ENCODE measurements at places on chromosomes 4 and X. TPM values are rescaled to one million over a fixed set of nuclear protein-coding genes. Genes with fewer than 3 reads are reported as not detected.

Gene SPINK2
- polyA plus RNA-seq, result not detected

Gene RAB40AL
- 0.37 TPM for polyA plus RNA-seq

Gene HSFX2
- 0.70 TPM for polyA plus RNA-seq

Gene MORF4L2
- 346 TPM for polyA plus RNA-seq

Gene NDST3
- not detected for polyA plus RNA-seq

DNA sequence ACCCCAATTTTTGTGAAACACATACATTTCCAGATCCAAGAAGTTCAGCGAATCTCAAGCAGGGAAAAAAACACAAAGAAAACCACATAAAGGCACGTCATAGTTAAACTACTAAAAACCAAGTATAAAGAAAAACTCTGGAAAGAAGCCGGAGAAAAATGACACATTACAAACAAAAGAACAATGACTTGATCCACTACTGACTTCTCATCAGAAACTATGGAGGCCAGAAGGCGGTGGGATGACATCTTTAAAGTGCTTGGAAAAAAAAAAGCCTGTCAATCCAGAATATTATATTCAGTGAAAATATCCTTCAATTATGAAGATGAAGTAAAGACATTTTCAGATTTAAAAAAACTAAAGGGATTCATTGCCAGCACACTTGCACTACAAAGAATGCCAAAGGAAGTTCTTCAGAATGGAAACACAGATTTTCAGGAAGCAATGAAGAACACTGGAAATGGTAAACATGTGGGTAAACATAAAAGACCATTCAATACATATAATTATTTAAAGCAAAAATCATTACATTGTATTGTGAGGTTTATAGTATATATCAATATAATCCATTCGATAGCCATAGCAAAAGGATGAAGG, 32.6 kb upstream of the PPP2R2C start:
- DNase-seq, result no peak

DNA sequence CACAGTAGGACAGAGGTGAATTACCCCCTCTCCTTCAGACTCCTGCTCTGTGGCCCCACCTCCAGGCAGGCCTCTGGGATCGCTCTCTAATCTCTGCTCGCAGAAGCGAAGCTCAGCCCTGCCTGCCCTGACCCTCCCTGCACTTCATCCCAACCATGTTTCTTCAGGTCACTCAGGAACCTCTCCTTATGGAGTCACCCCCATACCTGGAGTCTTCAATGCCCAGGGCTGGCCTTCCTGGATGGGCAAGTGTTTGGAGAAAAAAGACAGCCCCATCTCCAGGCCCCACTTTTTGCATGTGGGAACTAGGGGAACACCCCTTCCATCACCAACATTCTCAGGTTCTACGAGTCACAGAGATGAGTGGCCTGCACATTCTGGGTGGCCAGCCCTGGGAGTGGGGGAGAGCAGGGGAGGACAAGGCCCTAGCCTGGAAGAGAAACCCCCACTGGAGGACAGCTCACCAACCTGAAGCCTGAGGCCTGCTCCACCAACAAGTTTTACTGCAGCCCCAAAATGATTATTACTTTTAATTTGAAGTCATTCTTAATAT, 90.8 kb downstream of the PPP2R2C start:
- DNase-seq, result no peak

GRCh38 chrX:107721318-107721717, 54.3 kb downstream of the TSC22D3 start:
- no peak for DNase-seq

DNA sequence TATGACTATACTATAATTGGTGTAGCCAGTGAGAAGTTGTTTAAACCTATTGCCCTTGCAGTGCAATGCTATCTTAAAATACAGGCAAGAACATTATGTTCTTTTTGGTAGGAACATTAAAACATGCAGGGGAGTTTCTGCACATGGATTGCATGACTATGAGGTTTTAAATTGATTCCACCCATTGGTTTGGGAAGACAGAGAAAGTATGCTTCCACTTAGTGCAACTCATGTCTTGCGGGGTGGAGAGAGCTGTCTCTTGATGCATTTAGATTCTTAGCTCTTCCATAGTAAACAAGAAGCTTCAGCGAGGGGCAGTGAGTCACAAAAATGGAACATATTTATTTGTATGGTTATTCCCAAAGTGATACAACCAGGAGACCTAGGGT, 39.5 kb upstream of the RASL11B start:
- no peak for DNase-seq

DNA sequence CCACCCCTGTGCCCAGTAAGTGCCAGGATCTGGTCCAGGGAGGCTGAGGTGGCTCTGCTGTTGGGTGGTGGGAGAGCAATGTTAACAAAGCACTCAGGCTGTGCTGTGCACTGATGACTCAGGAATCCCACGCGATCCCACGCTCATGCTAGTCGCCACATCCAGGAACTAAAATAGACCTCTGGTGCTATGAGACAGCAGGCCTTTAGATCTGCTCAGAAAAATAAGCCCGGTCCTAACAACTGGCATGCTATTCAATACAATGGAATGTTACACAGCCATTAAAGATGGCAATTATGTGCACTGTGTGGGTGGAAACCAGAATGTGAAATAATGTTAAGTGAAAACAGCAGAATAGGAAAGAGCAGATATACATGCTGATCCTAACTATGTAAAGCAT, 26.0 kb downstream of the ARL13A start:
- DNase-seq, result no peak

- DNase-seq, result no peak
Observed at GRCh38 chrX:1582686-1583437, 8.5 kb upstream of the AKAP17A start.

Data from heart right ventricle (tissue), 16 donors.